ENCODE measurements at places on chromosomes 13 and 19. TPM values are rescaled to one million over a fixed set of nuclear protein-coding genes. Genes with fewer than 3 reads are reported as not detected.

CLDN10 gene
- not detected for total RNA-seq

LMTK3 gene
- total RNA-seq: 14.0 TPM

FPR1 gene
- 6.4 TPM for total RNA-seq

AXL gene
- total RNA-seq: 0.54 TPM

NPAS1 gene
- not detected for total RNA-seq

PLD3 gene
- 115 TPM for total RNA-seq

LPAR2 gene
- 70.8 TPM for total RNA-seq

ZNF570 gene
- 8.5 TPM for total RNA-seq

LGALS7B gene
- not detected for total RNA-seq

PROZ gene
- not detected for total RNA-seq

- DNase-seq: peak; percentile 27
Observed at GRCh38 chr19:44587963-44588770, 25.2 kb upstream of the IGSF23 start.

DNA sequence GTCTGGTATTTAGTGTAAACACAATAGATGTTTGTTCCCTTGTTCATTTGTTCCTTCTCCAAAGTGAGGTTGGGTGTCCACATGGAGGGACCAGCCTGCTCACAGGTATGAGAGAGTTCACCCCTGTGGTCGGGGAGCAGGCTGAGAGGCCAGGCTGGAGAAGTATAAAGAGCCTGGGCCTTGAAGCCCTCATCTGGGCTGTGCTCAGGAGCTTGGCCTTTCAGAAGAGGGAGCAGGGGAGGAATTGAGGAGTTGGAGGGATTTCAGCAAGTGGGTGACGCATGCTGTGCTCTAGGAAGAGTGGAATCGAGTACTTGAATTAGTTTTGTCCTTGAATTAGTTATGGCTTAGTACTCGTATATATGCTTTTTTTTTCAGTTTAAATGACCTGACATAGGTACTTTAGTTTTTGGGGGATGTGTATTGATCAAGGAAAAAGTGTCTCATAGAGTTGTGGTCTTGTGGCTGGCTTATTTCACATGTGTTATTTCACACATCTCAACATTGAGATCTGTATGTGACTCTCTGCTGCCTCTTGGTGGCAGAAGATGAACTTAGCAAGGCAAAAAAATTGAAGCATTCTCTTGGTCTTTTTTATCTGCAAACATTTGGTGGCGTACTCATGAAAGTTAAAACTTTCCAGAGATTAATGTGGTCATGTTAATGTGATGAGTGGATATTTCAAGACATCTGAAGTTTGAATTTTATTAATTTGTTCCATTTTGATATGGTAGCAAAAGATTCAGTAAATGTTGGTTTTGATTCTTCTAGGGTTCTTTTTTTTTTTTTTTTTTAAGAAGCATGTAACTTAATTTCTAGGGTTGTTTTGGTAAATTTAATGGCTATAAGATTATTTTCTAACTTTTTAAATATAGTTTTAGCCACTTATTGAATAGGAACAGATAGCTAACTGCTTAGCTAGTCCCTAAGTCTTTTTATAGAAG lies 54.3 kb downstream of the SLAIN1 start:
- DNase-seq: no peak

- DNase-seq: no peak
Observed at GRCh38 chr13:41231025-41231677, 32.2 kb downstream of the MTRF1 start.

GRCh38 chr13:59914556-59914955 lies 249.2 kb downstream of the DIAPH3 start:
- no peak for DNase-seq

DNA sequence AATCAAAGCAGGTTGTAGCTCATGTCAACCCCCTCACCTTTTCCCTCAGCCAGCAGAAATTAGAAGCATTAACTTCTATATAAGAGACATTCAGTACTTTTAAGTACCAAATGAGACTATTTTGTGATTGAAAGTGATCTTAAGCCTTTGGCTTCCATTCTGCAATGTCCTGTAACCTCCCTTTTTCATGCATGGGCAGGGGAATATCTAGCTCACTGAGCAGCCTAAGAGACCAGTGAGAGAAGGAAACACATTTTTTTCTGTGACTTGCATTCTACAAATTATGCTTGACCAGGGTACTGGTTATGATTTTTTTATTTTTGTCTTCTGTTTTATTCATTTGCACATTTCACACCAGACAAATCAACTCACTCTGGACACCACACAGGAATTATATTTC lies 369.6 kb downstream of the KCTD12 start:
- DNase-seq: no peak

GRCh38 chr19:9060564-9061340 lies 26.1 kb upstream of the OR1M1 start:
- no peak for DNase-seq

DNA sequence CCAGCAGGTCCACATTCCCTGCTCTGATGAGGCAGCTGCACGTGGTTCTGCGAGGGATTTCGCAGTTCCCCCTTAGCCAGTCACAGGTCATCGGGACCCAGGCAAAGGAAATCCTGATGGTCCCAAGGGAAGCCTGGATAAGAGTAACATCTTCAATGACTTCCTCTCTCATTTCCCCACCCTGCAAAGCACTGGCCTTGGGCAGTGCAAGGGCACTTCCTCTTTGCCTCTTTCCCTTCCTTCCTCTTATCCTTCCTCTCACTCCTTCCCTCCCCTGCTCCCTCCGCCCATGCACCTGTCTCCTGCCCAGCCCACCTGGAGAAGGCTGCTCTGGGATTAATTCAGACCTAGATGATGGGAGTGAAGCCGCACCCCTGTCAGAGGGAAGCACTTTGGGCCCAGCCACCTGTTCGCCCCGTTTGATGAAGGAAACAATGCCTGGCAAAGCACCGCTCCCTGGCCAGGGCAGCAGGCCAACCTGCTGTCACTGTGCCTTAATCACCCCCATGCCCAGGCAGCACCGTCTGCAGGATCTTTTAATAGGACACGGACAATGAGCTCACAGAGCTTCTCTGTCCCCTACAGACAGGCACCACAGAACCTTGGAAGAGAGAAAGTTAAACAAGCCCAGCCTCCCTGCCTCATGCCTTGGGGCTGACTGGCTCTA lies 113.5 kb upstream of the PABPC3 start:
- no peak for DNase-seq

DNA sequence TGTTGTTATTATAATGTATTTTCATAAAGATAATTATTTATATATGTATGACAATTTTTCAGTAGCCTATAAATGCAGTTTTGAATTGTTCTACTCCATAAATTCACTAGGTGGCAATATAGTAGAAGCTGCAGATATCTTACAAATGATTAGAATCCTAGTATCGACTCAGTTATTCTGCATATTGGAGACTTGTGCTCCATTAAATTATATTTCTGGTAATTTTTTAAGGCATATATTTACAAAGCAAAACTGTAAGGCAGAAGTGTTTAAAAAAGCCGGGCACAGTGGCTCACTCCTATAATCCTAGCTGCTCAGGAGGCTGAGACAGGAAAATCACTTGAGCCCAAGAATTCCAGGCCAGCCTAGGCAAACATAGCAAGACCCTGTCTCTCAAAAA lies 58.7 kb downstream of the DPY19L3 start:
- DNase-seq: no peak

- no peak for DNase-seq
Observed at GRCh38 chr19:15195371-15196334, 5.1 kb downstream of the NOTCH3 start.

DNA sequence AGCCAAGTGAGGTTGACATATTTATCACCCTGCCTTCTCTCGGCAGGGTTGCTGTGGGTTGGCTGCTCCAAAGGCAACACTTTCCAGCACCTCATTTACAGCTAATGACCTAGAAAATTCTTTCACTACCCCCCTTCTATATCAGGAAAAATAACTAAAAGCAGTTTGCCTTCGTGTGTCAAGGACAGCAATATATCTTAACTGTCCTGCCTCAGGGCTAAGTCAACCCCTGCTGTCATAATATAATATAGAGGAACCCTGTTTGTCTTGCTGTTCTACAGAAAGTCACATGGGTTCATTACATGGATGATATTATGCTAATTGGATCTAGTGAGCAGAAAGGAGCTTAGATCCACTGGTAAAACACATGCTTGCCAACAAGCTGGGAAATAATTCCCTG lies 28.1 kb upstream of the USP12 start:
- DNase-seq: no peak

DNA sequence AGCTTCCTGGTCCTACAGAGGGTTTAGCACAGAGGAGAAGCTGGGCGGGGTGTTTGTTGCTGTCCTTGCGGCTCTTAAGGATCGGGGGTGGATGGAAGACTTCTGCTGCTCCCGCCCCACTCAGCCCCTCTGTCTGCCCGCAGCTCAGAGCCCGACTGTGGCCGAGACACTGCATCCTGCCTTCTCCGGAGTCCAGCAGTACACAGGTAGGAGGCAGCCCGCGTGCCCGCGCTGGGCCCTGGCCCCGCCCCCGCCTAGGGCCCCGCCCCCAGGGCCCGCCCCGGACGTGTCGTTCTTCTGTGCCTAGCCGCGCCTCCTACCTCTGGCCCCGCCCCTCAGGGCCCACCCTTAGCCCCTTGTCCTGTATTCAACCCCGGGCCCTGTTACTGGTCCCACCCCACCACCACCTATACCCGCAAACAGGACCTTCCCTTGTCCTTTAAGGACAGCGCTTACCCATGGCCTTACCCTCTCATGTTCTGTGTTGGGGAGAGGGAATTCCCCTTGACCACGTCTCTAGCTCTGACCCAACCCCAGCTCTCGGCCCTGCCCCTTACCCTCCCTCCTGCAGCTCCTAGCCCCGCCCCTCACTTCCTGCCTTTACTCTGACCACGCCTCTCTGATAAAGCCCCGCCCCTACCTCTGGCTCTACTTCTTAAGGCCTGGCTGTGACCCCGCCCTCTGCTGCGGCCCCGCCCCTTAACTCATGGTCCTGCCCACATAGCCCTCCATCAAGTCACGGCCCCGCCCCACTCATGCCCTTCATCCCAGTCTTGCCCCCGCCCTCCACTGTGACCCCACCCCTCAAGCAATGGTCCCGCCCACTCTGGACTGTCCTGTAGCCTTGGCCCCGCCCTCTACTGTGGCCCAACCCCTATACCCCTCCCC lies 60.5 kb downstream of the CELF5 start:
- DNase-seq: peak; percentile 49

DNA sequence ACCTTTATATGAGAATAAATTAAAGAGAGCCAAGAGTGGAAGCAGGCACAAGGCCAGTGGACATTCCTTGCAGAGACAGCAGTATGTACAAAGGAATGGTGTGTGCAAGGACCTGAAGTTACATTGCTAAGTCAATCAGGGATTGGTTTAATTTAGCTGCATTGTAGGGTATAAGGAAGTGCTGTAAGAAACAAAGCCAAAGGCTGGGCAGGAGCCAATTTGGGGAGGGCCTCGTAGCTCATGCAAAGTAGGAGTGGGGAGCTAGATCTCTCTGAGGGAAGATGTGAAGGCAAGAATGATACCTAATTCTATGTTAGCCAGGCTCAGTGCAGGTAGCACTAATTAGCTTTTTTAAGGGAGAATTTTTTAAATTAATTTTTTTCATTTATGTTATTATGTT lies 76.7 kb downstream of the SLAIN1 start:
- DNase-seq: no peak

GRCh38 chr19:42280815-42281145 lies 11.7 kb downstream of the CIC start:
- no peak for DNase-seq

GRCh38 chr13:112658808-112659207 lies 31.0 kb upstream of the ATP11A start:
- no peak for DNase-seq

GRCh38 chr19:3008994-3009393 lies 20.1 kb downstream of the TLE2 start:
- DNase-seq: no peak

GRCh38 chr19:58563823-58564222 lies 5.4 kb upstream of the UBE2M start:
- no peak for DNase-seq

DNA sequence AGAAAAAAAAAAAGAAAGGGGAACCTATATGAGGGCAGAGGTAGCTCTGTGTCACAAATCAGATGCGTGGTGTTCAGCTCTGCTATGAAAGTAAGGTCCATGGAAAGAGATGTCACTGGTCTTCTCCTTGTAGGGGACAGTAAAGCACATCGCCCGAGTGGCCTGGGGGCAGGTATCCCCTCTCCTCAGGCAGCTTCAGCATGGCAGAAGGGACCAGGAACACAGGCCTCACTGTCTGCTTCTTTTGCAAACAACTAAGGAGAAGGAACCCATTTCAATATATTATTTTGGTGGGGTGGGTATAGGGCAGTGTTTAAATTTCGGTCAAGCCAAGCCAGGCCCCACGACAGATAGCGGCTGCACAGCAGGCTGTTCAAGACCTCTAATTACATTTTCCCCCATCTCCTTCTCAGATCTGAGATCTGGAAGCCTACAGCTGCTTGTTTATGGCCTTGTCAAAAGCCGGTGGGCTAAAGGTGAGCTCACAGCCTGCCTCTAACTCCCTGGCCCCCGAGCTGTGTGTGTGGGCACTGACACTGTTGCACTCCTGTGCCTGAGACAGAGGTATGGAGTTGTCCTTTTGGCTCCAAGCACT lies 72.8 kb downstream of the HSPH1 start:
- DNase-seq: no peak

- no peak for DNase-seq
Observed at GRCh38 chr13:99628442-99628841, 127.2 kb downstream of the TM9SF2 start.

All from naive thymus-derived CD4-positive, alpha-beta T cell (primary cell).